ENCODE measurements at places on chromosomes 16 and 17. TPM values are rescaled to one million over a fixed set of nuclear protein-coding genes. Genes with fewer than 3 reads are reported as not detected.

DNA sequence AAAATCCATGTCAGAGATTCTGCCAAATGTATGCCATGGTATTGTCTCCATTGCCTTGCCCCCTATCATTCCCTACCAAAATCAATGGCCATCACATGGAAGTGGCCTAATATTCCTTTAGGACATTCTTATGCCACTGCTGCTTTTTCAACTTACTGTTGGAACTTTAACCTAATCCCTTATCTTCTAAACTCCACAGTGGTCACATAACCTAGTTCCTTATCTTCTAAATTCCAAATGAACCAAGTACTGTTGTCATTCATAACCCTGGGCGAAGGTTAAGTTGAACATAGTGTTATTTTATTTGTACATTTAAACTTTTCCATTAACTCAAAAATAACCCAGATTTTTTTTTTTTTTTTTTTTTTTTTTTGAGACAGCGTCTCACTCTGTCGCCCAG lies 3.6 kb downstream of the HSF5 start:
- DNase-seq, result no peak

The CD300H gene
- polyA plus RNA-seq, result not detected

- DNase-seq, result no peak
These were observed 11.3 kb upstream of the CYTH1 start for GRCh38 chr17:78793415-78793814.

The VASN gene
- polyA plus RNA-seq, result 0.16 TPM

The ATAD5 gene
- 2.4 TPM for polyA plus RNA-seq

DNA sequence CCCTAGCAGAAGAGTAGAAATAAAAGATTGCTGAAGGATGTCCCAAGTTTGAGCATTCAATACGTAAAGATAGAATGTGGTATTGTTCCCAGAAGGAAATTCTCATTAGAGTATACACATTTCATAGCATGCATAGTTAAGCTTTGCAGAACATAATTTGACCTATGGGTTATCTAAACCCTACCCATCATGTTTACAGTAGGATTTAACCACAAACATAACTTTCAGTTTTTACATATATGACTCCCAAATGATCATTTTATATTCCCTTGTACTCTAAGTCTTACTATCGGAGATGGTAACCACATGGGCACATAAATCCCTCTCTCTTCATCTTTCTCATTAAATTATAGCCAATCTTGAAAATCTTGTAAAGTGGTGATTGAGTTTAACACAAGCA lies 50.9 kb downstream of the SYNRG start:
- DNase-seq, result no peak

The KRTAP9-4 gene
- not detected for polyA plus RNA-seq

DNA sequence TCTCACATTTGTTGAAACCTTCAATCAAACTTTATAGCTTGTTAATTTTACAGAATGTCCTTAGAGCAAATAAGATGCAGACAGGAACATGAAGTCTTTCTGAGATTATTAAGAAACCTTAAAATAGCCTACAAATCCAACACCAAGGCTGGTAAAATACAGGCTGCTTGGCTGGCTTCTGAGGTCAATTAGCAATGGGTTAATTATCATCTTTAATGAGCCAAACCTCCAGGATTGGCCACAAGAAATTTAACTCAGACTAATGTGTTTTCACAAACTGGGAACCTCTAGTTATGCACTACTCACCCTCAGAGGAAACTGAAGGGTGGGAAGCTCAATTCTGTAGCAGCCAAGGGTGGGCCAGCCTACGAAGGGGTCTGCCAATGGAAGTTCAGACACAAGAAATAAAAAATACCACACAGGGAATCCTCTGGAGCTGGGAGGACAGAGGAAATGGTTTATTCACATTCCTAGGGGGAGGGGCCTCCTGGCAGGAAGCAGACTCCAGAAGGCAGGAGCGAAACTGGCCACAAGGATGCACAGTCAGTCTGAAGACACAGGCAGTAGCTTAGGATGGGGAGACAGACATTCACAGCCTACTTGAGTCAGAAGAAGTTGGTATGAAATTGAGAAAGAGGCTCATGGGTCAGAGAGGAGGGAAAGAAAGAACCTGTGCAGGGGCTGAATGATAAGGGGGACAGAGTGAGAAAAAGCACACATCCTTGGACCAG lies 36.1 kb downstream of the HIC1 start:
- no peak for DNase-seq

The ABCC11 gene
- not detected for polyA plus RNA-seq

DNA sequence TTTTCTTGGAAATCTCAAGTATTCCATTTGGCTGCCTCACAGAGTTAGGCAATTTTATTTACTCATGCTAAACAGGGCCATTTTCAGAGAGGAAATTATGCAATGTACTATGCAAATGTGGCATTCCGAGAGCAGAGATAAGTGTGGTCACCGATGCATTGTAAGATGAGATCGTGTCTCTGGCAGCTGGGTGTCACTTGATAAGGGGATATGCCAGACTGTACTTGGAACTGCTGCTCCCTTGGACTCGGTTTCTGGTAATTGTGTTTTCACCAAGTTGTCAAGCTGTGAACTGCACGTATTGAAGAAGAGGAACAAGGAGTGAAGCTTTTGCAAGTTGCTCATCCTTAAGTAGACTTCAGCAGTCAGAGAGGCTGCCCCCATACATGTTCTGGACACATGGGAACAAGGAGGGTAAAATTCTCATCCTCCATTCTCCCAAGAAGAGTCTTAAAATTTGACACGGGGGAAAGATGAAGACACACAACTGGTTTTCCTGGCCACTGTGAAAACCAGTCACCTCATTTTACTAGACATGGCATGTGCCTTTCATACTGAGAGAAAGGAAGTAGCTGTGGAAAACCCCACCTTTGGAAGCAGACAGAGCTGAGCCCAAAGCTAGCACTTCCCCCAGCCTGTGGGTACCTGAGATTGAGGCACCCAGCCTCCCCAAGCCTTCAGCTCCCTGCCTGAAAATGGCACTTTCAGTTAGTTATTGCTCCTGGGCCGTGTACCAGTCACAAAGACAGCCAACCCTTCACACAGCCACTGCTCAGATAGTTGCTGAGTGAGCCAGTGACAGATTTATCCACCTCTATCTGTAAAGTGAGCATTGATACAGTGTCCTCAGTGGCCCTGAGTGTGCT lies 150.7 kb downstream of the SOCS1 start:
- DNase-seq, result peak; percentile 46

DNA sequence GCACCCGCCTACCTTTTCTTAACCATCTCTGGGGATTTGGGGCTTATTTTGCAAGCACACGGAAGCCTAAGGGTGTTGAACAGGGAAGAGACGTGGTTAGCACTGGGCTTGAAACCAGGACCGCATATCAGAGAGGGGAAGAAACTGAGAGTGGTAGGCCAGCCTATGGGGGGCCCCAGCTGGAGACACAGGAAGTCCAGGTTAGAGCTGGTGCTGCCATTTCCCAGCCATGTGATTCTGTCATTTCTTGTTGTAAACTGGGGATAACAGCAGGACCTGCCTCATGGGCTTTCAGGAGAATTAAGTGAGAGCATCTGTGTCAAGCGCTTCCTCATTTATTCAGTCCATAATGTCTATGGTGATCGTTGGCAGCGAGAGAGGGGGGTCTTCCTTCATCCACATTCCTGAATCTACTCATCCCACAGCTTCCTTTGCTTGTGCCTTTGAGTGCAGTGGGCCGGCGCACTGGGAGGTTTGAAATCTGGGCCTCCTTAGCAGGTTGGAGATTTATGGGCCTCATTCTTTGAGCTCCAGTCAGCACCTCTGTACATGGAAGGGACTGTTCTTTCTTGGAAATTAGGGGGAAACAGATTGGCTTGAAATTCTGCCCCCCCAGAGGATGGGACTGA lies 20.1 kb downstream of the NKD1 start:
- DNase-seq, result no peak

Data from naive B cell (primary cell).